ENCODE measurements at places on chromosomes 7 and 10.

GRCh38 chr7:148395990-148396716, 194.4 kb upstream of the C7orf33 start:
- DNase-seq: no peak

GRCh38 chr10:71860243-71861029, 9.4 kb upstream of the PSAP start:
- DNase-seq: no peak

- no peak for DNase-seq
Observed at GRCh38 chr7:91752102-91752501, 128.4 kb downstream of the MTERF1 start.

- DNase-seq: no peak
Observed at GRCh38 chr7:102860351-102860811, 52.4 kb upstream of the LRRC17 start.

DNA sequence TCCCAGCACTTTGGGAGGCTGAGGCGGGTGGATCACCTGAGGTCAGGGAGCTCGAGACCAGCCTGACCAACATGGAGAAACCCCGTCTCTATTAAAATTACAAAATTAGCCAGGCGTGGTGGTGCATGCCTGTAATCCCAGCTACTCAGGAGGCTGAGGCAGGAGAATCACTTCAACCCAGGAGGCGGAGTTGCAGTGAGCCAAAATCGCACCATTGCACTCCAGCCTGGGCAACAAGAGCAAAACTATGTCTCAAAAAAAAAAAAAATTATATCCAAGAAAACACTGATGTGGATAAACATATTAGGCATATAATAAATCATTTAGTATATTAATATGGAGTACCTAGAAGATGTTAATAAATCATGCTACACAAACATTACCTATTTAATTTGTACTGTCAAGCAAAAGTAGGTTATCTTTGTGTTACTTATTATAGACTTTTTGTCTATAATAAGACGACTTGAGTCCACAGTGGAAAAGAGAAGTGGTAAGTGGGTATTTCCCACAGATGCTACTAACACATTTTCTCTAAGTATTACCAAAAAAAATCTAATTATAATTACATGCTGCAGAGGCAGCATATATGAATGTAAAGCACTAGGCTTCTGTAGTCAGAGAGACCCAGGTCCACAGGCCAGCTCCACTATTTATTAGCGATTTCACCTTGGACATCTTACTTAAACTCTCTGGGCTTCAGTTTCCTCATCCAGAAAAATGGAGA, 34.5 kb downstream of the DNMBP start:
- DNase-seq: no peak

DNA sequence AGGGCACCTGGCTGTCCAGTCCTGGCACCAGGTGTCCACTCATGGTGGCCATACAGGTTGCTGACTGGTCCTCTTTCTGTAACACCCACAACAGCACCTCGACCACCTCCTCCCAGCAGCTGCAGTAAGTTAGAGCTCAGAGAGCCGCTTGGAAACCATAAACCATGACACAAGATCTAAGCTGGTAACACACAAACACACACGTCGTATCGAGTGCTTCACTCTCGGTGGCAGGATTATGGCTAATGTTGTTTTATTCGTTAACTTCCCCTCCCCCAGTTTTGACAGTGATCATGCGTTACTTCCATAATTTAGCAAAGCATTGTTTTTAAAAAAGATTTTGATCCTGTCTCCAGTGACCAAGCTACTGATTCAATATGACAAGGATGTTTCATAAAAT, 59.7 kb downstream of the CAMK2B start:
- DNase-seq: no peak

DNA sequence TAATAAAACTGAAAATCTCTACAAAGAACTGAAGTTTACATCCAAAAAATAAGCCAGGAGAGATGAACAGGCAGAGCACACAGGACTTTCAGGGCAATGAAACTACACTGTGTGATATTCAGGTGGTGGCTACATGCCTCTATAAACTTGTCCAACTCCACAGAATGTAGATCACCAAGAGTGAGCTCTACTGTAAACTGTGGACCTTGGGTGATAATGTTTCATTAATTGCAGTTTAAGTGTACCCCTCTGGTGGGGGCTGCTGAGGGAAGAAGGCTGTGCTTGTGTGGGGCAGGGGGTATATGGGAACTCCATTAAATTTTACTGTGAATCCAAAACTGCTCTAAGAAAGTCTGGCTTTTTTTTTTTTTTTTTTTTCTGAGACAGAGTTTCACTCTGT, 22.7 kb downstream of the YWHAG start:
- DNase-seq: no peak

- DNase-seq: no peak
Observed at GRCh38 chr10:124003481-124003870, 89.9 kb downstream of the CHST15 start.

- DNase-seq: no peak
Observed at GRCh38 chr10:98296524-98296923, 28.5 kb upstream of the LOXL4 start.

DNA sequence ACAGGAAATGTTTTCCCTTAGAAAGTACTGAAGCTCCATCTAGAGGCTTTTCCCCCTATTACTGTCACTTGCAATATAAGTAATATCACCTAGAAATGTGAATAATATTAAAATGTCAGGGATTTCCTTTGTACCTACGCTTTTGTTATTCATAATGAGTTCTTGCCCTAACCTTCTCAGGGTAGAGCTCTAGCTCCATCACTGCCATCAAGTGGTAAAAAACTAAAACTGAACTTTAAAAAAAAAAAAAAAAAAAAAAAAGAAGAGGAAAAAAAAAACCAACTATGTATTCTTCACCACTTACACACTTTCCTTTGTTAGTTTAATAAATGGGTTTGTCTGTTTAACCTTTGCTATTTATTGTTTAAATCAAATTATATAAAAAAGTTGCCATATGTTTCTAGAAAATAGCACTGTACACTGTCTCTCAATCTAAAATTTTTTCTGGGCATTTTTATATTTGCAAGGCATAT, 49.9 kb downstream of the DNAJC1 start:
- DNase-seq: no peak

GRCh38 chr7:37432281-37432920, 16.3 kb downstream of the ELMO1 start:
- DNase-seq: no peak

DNA sequence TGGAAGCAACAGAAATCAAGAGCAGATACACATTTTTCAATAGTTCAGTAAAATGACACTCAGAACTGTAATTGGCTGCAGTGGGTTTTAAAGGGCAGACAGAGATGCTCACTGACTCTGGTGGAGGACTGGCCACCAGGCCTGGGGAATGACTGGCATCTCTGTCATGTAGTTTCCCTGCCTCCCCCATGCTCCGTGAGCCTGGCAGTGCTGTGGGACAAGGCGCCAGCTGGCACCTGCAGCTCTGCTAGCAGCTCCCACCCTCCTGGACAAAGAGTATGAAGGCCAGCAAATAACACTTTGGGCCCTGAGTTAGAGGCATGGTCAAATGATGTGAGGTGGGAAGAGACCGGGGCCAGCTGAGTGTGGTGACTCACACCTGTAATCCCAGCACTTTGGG, 15.0 kb downstream of the TSPAN33 start:
- no peak for DNase-seq

DNA sequence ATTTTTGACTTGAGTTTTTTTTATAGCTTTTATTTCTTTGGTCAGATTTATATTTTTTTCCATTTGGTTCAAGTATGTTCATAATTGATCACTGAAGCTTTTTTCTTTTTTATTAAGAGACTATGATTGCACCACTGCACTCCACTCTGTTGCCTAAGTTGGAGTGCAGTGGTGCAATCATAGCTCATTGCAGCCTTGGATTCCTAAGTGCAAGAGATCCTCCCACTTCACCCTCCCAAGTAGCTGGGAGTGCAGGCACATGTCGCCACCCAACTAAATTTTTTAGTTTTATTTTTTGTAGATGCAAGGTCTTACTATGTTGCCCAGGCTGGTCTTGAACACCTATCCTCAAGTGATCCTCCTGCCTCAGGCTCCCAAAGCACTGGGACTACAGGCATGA, 97.7 kb upstream of the KIF5B start:
- DNase-seq: no peak

DNA sequence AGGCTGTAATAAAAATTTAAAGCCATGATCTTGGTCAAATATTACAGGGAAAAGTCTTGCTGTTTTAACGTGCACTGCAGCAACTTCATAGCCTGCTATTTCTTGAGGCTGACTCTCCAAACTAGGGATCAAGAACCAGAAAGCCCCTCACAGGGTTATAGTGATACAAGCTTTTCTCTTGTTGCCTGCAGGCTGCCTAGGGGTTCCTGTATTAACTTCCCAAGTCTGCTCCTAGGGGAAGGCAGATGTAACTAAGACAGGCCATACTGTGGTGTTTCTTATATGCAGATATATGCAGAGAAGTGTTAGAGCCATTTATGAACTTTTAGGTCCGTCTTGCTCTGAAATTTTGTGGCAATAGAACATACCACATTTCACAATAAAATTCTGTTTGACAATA, 175.7 kb downstream of the FOXP2 start:
- no peak for DNase-seq

DNA sequence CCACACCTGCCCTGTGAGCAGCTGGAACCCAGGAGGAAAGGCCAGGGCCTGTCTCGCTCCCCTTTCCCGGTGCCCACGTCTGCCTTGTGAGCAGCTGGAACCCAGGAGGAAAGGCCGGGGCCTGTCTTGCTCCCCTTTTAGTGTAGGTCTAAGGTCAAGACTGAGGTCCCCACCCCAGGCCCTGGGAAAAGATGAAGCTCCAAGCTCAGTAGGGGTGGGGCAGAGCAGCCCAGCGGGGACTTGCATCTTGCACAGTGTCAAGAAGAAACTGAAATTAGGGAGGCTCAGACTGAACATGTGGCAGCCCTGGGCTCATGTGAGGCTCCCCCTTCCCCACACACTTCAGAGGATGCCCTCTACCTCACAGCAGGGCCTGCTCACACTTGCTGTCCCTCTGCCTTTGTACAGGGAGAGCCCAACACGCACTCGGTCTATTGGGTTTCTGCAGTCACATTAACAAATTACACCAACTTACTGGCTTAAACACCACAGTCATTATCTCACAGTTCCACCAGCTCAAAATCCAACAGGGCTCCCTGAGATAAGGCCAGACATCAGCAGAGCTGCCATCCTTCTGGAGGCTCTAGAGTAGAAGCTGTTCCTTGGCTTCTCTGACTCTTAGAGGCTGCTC, 12.4 kb downstream of the POLL start:
- DNase-seq: no peak

DNA sequence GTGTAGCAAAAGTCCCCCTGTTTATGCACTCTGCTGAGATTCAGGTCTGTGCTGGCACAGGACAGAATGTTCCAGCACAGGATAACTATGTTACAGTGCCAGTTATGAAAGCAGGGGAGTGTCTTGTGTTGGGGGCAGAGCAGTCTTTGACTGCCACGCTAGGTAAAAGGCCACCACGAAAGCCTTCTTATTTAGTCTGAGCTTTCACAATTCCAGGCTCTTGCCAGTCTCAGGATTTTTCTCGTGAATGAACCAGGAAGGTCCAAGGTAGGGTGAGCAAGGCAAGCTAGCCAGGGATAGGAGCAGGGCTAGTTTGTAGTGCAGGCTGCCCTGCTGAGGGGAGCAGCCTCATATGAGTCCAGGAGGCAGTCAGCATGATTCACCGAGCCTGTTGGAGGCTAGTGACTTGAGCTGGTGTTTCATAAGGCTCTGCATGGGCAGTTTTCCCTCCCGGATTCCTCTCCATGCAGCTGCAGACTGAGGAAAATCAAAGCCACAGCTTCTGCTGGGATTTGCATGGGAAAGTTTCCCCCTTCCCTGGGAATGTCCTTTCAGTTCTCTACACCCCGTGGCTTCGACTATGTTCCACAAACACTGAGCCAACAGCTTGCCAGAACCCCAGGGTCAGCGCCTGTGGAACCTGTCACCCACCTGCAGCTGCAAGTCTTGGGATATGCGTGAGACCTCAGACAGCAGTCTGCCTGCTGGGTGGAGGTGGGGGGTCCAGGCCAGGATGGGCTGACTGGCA, 112.3 kb downstream of the JCAD start:
- no peak for DNase-seq

DNA sequence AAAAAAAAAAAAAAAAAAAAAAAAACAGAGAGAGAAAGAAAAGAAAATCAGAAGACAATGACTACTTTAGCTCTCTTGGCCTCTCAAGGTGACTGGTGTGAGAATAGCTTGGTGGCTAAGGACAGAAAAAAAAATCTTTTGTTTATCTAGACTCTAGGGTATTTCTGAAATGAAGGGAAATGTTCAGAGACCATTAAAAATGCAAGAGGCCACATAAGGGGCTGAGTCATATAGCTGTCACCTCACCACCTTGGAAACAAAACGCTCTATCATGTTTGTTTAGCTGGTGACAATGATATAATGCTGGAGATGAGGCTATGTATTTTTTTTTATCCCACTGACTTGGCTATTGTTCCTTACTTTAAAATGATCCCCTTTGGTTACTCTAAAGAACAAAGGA, 287.0 kb upstream of the CDC14C start:
- DNase-seq: no peak

Data from T-helper 9 cell (primary cell).